ENCODE measurements at places on chromosomes 7 and 10.

DNA sequence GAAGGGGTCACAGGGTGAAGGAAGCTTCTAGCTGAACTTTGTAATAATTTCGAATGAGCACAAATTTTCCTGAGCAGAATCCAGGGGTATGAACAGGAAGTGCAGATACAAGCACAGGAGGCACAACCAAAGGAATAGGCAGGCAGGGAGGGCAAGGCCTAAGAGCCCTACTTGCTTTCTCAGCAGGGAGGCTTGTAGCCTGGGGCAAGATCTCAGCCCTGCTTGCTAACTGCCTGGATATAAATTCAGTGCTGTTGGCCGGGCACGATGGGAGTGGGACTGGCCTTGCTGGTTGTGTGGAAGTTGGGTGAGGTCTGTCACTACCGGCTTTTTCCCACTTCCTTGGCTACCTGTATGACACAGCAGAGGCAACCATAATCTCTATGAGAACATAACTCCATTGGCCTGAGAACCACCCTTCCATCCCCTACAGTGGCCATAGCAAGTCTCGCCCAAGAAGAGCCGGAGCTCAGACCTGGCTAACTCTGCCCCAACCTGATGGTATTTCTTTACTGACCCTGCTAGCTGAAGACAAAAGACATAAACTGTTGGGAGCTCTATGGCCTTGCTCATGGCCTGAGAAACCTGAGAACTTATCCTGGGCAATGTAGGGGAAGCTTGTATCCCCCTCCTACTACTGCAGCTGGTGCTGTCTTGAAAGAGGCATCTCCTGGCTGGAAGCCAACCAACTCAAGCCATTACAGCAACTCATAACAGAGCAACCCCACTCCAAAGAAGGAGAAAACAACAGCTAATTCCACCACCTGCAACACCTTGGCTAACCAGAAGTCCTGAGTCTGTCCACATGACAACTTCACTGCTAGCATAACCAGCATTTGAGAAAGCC, 27.6 kb downstream of the CLDN12 start:
- DNase-seq: no peak

DNA sequence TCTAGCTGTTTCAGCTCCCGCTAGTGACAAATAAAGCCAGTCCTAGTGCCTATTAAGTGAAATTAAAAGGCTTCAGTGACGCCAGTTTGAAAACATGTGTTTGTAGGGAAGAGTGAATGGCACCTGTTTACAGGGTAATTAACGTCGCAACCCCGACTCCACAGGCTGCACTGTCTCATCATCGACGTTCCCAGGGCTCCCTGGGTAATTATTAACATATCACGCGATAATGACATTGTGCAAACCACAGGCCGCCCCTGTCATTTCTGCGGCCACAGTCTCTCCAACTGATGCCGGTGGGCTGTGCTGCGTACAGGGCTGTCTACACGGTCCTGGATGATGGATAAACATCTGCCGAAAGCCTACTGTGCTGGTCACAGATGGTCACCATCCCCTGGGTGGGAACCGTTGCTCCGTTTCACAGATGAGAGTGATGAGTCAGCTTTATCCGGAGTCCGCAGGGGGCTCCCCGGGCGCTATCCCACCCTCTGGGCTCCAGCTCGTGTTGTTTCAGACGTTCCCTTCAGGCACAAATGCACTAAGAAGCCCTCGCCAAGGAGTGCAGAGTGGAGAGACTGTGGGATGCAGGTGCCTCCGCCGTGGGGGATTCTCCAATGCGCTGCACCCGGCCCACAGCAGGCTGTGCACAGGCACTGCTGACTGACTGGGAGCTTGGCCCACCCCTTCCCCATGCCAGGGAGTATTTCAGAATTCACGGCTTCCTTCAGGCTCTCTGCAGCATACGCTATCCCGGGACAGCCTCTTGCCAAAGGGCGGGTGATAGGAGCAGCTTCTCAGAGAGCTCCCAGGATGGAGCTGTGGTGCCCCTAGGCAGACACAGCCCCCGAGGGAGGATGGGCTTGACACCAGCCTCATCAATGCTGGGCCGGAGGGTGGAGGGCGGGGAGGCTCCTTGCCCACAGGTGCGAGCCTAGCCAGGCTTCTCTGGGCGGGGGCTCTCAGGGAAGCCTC, 491.8 kb upstream of the FOXK1 start:
- peak; percentile 65 for DNase-seq

DNA sequence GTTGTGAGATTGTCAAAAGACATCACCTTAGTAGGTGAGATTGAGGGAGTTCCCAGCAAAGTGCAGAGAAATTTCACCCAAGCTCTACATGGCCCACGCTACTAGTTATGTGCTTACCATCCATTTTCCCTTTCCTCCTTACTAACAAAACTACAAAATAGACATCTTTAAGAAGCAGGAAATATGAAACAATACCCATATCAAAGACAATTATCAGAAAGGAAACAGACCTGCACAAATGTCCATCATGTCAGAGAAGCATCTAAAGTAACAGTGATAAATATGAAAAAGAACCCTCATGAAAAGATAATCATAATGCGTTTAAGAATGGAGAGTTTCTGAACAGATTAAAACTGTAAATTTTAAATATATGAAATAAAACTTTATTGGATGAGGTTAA, 28.2 kb downstream of the GIMAP4 start:
- no peak for DNase-seq

DNA sequence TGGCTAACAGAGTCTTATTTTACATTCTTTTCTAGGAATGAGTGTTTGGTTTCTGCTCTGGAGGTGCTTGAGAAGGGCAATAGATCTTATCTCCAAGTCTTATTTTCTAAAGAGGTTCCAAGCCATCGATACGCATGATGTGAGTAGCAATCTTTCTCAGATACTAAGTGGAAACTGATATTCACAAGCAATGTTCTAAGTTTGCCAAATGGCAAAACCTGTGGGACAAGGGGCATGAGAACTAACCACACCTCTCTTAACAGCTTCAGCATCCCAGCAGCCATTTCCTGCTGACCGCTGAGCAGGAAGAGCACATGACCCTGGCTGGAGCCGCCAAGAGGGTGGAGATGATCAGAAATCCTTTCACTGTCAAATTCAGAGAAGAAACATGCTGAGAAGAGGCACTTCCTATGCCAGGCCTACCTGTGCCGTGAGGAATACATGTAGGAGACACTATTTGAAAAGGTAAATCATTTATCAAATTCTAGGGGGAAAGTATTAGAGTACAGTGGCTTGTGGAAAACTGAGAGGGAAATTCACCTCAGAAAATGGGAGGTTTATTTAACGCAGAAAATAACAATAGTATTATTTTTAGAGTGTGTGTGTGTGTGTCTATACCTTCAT, 35.2 kb downstream of the CCDC71L start:
- DNase-seq: no peak

- no peak for DNase-seq
Observed at GRCh38 chr10:130282492-130283218, 146.5 kb downstream of the GLRX3 start.

GRCh38 chr7:131108212-131108940, 219.3 kb upstream of the MKLN1 start:
- no peak for DNase-seq

GRCh38 chr7:16926283-16926682, 44.5 kb upstream of the AGR3 start:
- no peak for DNase-seq

GRCh38 chr7:90642978-90643377, 46.9 kb downstream of the CDK14 start:
- no peak for DNase-seq

GRCh38 chr10:28892818-28893547, 215.7 kb downstream of the BAMBI start:
- no peak for DNase-seq

DNA sequence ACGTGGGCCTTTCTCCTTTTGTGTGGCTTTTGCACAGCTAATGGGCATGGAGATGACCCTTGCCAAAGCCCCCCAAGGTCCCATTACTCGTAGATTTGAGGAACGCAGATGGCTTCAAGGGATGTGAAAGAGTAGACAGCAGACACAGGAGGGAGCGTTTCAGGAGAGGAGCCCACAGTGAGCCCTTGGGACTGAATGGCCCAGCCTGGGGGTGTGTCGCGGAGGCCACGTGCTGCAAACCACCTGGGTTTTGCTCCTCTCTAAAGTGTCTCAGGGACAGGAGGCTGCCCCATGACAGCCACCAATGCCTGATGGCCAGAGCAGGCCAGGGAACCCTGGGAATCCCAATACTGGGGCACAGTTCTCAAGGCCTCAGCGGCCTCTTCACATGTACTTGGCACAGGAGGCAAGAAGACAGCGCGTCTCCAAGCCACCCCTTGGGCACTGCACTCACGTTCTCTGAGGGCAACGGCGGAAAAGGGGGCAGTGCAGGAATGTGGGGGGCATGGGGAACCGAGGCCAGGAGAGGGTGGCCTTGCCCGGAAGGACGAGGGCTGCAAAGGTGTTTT, 185.2 kb downstream of the WDR37 start:
- DNase-seq: no peak

GRCh38 chr10:22464966-22465629, 119.8 kb downstream of the SPAG6 start:
- no peak for DNase-seq

DNA sequence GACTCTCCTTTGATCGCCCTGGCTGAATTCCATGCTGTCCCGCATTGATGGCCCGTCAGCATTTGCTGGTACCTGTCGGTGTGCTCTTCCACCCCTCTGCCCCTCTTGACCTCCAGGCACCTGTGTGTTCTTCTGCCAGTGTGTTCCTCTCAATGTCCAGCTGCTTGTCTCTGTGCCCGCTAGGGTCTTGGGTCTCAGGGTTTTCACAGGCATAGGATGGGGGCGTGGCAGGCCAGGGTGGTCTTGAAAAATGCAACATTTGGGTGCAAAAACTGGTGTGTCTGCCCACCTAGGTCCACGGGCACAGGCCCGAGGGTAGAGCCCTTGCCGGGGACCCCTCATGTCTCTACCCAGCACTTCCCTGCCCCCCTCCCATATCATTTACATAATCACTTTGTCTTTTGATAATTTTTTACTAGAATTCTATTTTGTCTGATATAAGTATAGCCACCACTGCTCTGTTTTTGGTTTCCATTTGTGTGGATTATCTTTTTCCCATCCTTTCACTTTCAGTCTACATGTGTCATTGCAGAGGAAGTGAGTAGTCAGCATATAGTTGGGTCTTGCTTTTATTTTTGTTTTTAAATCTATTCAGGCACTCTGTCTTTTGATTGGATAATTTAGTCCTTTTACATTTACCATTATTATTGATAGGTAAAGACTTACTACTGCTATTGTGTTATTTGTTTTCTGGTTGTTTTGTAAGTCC, 46.6 kb upstream of the ADRA2A start:
- DNase-seq: no peak

DNA sequence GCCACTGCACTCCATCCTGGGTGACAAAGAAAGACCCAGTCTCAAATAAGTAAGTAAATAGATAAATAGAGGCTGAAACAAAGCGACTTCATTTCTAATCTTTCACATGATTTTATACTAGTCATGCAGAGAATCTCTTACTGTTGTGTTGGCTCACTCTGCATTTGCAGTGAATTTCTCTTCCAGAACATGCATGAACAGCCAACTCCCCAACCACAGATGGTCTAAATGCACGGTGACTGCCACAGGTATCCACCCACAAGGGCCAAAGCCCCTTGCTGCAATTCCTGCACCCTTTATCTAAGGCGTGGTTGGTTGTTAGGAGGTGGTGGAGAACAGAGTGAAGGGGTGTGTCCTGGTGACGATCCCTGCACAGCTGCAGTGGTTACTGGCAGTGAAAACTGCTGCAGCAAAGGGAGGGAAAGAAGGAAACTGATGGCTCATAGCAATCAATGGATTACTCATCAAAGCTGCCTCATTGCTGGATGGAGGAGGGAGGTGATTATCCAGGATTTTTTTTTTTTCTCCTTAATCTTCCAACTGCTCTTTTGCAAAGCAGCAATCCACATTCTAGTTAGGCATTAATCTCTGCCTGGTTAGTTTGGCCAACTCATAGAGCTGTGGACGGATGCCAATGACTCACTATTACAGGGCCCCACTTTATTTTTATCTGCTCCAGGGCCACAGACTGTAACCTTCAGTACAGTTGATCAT, 50.6 kb downstream of the PRTFDC1 start:
- DNase-seq: no peak

- no peak for DNase-seq
Observed at GRCh38 chr7:100087055-100087750, 1.6 kb upstream of the COPS6 start.

DNA sequence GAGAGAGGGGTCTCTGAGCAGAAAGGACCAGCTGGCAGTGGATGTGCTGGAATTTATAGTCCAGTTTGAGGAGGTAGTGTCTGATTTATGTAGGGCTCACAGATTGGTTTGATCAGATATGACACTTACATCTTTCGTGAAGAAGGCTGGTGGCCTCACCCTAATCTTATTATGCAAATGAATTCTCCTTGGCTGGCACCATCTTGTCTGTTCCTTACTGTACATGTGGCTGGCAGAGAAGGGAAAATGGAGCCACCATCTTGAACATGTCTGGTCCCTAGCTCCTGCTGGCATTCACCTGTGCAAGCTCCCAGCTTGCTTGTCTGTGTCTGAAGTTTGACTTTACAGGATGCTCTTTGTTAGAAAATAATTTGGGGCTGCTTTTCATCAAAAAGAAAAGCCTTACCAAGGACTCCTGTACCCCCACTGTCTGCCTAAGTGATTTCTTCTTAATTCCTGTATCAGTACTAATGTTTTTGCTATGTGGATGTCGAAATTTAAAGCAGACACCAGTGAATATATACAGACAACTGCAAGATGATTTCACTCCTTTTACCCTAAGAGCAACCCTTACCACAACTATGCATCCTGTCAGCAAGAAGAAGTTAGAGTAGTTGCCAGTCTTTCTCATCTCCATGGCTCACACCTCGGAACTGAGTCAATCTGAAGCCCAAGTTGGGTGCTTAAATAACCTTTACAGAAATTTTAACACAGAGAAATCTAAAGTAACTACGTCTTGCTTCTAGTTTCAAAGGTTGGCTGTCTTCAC, 322.0 kb upstream of the SEMA3D start:
- DNase-seq: no peak

GRCh38 chr7:115747174-115747573, 283.4 kb downstream of the TFEC start:
- DNase-seq: no peak

DNA sequence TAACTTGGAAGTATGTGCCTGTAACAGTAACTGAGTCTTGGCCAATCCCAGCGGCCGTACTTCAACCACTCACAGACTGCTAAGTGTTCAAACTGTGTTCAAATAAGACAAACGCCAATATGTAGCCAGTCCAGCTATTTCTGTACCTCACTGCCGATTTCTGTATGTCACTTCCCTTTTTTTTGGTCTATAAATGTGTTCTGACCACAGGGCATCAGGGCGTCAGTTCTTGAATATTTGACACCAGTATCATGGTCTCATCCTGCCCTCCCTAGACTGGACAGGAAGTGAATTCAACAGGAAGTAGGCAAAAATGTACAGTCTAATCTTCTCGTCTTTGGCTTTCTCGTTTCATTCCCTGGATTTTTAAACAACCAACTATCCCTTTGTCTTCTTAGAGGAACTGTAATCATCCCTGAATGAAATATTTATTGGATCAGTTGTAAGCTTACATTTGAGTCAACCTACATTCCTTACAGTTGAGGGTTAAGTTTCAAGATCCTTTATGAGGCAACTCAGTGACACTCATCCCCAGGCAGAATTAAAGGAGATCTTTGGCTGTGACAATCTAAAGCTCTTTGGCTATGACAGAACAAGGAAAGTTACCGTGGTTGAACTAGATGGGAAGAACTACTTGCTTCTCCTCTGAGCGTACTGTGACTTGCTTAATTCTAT, 232.7 kb downstream of the NSUN6 start:
- no peak for DNase-seq

GRCh38 chr10:15137036-15137359, 31.5 kb downstream of the NMT2 start:
- no peak for DNase-seq

GRCh38 chr10:4648999-4649398, 177.0 kb upstream of the AKR1E2 start:
- DNase-seq: no peak

Data from NCI-H1105 (cell line).